Right lobe of liver (tissue), 6 donors: ENCODE measurements at places on chromosomes 5 and 9. TPM values are rescaled to one million over a fixed set of nuclear protein-coding genes. Genes with fewer than 3 reads are reported as not detected.

LTC4S gene
- total RNA-seq: 0.73 TPM

AQP7 gene
- 24.9 TPM for total RNA-seq

SLC35A4 gene
- total RNA-seq: 28.2 TPM

PTGER4 gene
- 1.2 TPM for total RNA-seq

- no peak for DNase-seq
These were observed 401.3 kb upstream of the DAB2 start for GRCh38 chr5:39826051-39826450.

GRCh38 chr5:58493141-58493540, 1.9 kb downstream of the GAPT start:
- no peak for DNase-seq

DNA sequence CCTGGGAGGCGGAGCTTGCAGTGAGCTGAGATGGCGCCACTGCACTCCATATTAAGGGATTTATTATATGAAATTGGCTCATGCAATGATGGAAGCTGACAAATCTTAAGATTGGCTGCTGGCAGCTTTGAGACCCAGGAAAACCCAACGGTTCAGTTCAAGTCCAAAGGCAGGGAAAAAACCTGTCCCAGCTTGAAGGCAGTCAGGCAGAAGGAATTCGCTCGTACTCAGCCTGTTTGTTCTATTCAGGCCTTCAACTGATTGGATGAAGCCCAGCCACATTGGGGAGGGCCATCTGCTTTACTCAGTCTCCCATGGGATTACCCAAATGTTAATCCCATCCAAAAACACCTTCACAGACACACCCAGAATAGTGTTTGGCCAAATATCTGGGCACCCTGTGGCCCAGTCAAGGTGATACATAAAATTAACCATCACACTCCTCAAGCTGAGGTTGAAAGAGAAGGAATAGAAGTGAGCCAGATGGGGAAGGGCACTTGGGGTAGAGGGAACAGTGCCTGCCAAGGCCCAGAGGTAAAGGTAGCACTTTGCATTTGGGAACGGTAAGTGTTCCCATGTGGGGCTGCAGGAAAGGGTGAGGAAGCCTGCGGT, 8.5 kb upstream of the ORM1 start:
- no peak for DNase-seq

- peak; percentile 95 for DNase-seq
These were observed 1.6 kb upstream of the NR4A3 start for GRCh38 chr9:99819856-99820684.
